ENCODE measurements at places on chromosomes 1 and 21. TPM values are rescaled to one million over a fixed set of nuclear protein-coding genes. Genes with fewer than 3 reads are reported as not detected.

- H3K4me3 ChIP-seq: no peak overlapping the region
- no peaks in the 10 kb centered on the region for H3K36me3 ChIP-seq
- no peak overlapping the region for H3K27ac ChIP-seq
- no peaks in the 10 kb centered on the region for H3K4me1 ChIP-seq
- H3K27me3 ChIP-seq: no peaks in the 10 kb centered on the region
- DNase-seq: no peak
These were observed 8.0 kb upstream of the DNAJB4 start for GRCh38 chr1:77996734-77997133.

- H3K4me3 ChIP-seq: no peak overlapping the region
- H3K4me1 ChIP-seq: peaks cover 3% of the 10 kb centered on the region
- no peaks in the 10 kb centered on the region for H3K27me3 ChIP-seq
- no peak overlapping the region for H3K27ac ChIP-seq
- H3K36me3 ChIP-seq: no peaks in the 10 kb centered on the region
These were observed 74.6 kb downstream of the GPR88 start for GRCh38 chr1:100612540-100612939.

DNA sequence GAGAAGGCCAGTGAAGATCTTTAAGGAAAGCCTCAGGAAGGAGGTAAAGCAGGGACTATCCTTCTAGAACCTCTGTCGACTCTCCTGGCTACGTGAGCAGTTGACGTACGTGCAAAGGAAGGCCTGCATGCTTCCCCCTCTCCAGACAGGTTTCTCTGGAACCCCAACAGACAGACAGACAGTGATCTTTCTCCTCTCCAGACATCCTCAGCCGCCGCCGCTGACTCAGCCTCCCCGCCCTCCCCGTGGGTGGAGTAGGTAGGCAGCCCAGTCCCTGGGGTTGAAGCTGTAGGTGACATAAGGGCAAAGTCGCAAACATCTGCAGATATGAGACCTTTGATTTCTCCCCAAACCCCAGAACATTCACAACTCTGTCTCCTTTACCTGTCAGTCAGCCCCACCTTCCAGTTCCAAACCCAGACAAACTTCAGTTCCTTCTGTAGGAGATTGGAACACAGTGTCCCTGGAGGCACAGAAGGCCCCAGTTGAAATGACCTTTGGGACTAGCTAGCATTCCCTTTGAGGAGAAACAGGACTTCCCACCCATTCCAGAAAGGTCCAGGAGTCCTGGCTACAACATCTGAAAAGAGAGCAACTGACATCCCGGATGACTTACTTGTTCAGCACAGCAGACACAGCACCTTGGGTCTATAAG, 146.0 kb upstream of the JUN start:
- no peaks in the 10 kb centered on the region for H3K36me3 ChIP-seq
- no peak overlapping the region for H3K27ac ChIP-seq
- no peak for DNase-seq
- H3K27me3 ChIP-seq: no peaks in the 10 kb centered on the region
- no peaks in the 10 kb centered on the region for H3K4me1 ChIP-seq
- H3K4me3 ChIP-seq: no peak overlapping the region

CYP4X1 gene
- polyA plus RNA-seq: 7.5 TPM

- no peak for DNase-seq
- no peaks in the 10 kb centered on the region for H3K27me3 ChIP-seq
- H3K36me3 ChIP-seq: no peaks in the 10 kb centered on the region
- H3K4me1 ChIP-seq: no peaks in the 10 kb centered on the region
- H3K4me3 ChIP-seq: no peak overlapping the region
These were observed 10.6 kb downstream of the FAAP20 start for GRCh38 chr1:2183937-2184334.

- no peak overlapping the region for H3K27ac ChIP-seq
- peak; percentile 61 for DNase-seq
- no peaks in the 10 kb centered on the region for H3K27me3 ChIP-seq
- H3K4me3 ChIP-seq: no peak overlapping the region
- no peaks in the 10 kb centered on the region for H3K4me1 ChIP-seq
These were observed 64.6 kb downstream of the UBIAD1 start for GRCh38 chr1:11337580-11338073.

DNA sequence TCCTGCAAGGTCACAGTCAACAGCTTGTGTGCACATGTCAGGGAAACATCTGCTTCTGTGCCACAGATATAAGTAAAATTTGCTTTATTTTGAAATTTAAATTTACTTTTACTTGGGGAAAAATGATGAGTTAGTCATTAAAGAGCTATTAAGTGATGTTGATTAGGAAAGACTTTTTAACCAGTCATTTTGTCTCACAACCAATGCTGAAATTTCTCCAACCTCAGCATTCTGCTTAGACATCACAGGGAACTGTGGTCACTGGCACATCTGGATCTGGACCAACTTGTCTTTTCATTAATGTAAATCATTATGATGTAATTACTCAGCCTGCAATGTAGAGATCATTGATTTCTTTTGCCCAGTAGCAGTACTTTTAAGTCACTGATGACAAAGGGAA, 301.0 kb downstream of the TTLL7 start:
- H3K27me3 ChIP-seq: no peaks in the 10 kb centered on the region
- H3K27ac ChIP-seq: no peak overlapping the region
- DNase-seq: no peak

- no peaks in the 10 kb centered on the region for H3K36me3 ChIP-seq
- no peaks in the 10 kb centered on the region for H3K27me3 ChIP-seq
- no peak for DNase-seq
- H3K27ac ChIP-seq: no peak overlapping the region
These were observed 366.9 kb downstream of the DPYD start for GRCh38 chr1:97553971-97554370.

DNA sequence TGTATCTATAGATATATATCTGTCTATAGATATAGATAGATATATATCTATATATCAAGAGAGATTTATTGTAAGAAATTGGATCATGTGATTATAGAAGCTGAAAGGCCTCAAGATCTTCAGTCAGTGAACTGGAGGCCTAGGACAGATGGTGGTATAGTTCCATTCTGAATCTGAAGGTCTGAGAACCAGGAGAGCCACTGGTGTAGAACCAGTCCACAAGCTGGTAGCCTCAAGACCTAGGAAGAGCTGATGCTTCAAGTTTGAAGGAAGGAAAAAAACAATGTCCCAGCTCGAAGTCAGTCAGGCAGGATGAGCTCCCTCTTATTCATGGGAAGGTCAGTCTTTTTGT, 213.2 kb upstream of the JUN start:
- no peak for DNase-seq
- no peaks in the 10 kb centered on the region for H3K36me3 ChIP-seq
- no peaks in the 10 kb centered on the region for H3K4me1 ChIP-seq
- no peak overlapping the region for H3K4me3 ChIP-seq
- H3K27ac ChIP-seq: no peak overlapping the region

DNA sequence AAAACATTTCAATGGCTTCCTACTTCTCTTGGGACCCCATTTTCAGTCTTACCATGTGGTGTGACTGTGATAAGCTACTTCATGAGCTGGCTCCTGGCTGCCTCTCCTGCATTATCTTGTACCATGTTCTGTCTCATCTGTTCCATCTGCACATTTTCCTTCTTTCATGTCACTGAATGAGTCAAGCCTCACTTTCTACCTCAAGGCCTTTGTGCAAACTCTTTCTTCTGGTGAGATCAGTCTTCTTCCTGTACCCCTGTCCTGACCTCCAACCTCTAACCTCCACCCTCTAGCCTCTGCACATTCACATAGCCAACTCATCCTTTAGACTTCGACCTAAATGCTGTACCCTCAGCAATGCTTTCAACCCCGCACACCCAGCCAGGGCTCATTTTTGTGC, 9.6 kb upstream of the FAM78B start:
- H3K4me1 ChIP-seq: peaks cover 10% of the 10 kb centered on the region
- no peak overlapping the region for H3K4me3 ChIP-seq
- no peaks in the 10 kb centered on the region for H3K36me3 ChIP-seq
- DNase-seq: no peak
- no peak overlapping the region for H3K27ac ChIP-seq
- no peaks in the 10 kb centered on the region for H3K27me3 ChIP-seq

DNA sequence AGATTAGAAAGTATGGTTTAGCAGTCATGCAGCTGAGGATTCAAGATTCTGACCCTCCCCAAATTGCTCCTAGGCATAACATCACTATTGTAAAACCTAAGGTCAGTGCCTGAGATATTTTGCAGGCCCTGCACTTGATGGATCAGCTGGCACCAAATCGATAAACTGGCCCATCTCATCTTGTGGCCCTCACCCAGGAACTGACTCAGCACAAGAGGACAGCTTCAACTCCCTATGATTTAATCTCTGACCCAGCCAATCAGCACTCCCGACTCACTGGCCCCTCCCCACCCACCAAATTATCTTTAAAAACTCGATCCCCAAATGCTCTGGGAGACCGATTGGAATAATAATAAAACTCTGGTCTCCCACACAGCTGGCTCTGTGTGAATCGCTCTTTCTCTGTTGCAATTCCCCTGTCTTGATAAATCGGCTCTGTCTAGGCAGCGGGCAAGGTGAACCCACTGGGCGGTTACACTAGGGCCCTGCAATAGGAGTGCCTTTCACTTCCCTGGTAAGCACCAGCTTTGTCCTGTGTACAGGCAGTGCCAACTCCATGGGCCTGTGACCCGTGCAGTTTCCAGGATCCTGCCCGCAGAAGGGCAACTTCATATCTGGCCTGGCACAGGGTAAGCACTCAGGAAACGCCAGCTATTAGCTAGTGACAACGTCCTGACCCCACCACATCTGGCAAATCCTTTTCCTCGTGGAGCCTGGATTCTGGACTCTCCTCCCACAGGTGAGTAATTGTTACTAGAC, 28.7 kb upstream of the SLC2A5 start:
- DNase-seq: no peak
- no peaks in the 10 kb centered on the region for H3K27me3 ChIP-seq
- H3K4me1 ChIP-seq: no peaks in the 10 kb centered on the region

All from testis (tissue), 5 donors.